ENCODE measurements at places on chromosomes 11 and 22.

DNA sequence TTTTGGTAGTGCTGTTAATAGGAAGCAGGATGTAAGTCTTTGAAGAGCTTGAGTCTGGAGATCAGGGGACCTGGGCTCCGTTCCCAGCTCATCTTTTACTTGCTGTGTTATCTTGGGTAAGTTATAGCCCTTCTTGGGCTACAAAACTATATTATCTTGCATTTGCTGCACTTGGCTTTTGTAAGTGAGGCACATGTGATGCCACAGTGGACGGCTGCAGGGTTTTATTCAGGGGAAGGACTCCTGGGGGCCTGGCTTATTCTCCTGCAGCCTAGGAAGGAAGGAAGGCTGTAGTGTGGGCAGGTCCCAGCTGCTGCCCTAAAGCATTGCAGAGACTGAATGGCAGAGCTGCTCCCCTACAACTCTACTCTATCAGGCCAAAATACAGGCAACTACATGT, 6.4 kb downstream of the CD82 start:
- DNase-seq = no peak

GRCh38 chr11:13535819-13536218, 40.0 kb upstream of the PTH start:
- DNase-seq = no peak

- DNase-seq = no peak
These were observed 93.2 kb downstream of the CACNA1I start for GRCh38 chr22:39663751-39664150.

- no peak for DNase-seq
These were observed 27.4 kb upstream of the GSTP1 start for GRCh38 chr11:67556244-67556643.

Measured in epithelial cell of prostate (primary cell).